ENCODE measurements at places on chromosomes 7 and 10.

- no peak for DNase-seq
These were observed 37.4 kb downstream of the LRRC72 start for GRCh38 chr7:16564023-16564380.

DNA sequence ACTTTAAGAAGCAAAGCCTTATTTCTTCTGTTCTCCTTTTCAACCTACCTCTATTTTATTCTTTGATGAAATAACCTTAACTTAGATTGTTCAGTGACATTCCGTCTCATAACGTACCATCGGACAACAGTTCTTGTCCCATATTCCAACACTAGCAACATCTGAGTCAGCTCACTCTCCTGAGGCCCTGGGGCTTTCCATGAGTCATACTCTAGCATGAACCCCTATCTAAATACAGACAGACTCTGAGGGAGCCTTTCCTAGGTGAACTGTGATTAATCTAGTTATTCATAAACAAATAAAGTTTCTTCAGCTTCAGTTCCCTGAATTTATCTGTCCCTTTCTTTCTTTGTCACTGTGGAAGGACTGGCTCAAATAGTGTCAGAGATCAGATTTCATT is 168.7 kb upstream of the LYZL1 start:
- no peak for DNase-seq

- DNase-seq = no peak
These were observed 21.4 kb downstream of the UBN2 start for GRCh38 chr7:139252451-139252850.

GRCh38 chr7:100696123-100696521 is 2.1 kb upstream of the GIGYF1 start:
- no peak for DNase-seq

- no peak for DNase-seq
These were observed 97.6 kb upstream of the GPR22 start for GRCh38 chr7:107372298-107372697.

GRCh38 chr7:13751766-13752165 is 237.7 kb downstream of the ETV1 start:
- DNase-seq = no peak

- DNase-seq = no peak
These were observed 250.5 kb downstream of the NSUN6 start for GRCh38 chr10:18400906-18401245.

DNA sequence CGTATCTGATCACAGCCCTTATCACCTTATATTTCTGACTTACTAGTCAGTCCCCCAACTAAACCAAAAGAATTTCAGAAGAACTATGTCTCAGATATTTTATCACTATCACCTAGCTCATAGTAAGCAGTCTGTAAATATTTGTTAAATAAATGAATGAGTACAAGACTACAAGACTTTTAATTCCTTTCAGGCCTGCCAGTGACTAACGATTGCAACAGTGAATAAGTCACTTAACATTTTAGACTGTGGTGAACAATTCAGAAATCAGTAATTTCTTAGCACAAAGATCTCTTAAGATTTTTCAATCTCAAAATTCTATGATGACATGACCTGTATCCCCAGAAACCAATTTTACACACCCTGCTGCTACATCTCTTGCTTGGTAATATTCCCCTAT is 162.2 kb downstream of the IMMP2L start:
- DNase-seq = no peak

DNA sequence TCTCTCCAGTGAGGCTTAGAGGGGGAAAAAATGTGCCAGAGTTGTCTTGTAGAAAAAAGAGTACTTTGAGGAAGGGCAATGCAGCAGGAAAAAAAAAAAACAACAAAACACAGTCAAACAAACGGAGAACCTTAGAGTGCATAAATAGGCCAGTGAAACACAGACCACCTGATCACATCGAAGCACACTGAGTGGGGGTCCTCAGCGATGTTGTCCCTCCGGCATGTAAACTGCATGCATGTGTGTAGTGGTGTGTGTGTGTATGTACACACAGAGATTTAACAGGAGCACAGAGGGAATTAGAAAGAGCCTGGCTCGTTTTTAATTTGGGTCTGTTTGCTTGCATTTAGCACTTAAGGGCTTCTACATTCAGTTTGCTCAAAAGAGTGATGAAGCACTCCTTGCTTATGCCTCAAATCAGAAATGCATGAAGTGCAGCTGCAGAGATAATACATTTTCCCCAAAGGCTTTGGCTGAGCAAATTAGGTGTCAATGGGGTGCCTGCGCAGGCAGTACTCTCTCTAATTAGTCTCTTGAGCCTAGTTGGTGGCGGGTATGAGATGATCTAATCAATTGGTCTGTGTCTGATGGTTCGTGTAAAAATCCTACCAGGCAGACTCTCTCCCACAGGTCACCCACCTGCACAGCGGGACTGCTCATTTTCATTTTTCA is 62.7 kb upstream of the FZD1 start:
- no peak for DNase-seq

DNA sequence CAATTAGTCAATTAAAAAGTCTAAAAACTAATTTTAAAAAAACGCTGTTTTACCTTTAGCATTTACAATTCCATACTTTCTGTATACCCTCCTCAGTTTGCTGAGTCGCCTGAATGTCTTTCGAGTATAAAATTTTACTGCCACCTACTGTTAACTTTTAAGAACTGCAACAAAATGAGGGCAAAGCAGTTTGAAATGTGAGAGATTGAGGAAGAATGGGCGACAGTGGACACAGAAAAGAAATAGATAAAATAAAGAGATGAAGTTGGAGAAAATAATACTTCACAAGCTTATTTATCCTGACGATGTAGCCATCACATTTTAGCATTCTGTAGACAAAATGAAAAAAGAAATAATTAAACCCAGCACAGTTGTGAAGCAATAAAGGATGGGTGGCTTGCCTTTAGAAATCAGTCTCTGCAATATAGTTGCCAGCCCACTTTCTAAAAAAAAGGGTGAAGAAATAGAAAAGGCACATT is 110.8 kb upstream of the PTN start:
- no peak for DNase-seq

DNA sequence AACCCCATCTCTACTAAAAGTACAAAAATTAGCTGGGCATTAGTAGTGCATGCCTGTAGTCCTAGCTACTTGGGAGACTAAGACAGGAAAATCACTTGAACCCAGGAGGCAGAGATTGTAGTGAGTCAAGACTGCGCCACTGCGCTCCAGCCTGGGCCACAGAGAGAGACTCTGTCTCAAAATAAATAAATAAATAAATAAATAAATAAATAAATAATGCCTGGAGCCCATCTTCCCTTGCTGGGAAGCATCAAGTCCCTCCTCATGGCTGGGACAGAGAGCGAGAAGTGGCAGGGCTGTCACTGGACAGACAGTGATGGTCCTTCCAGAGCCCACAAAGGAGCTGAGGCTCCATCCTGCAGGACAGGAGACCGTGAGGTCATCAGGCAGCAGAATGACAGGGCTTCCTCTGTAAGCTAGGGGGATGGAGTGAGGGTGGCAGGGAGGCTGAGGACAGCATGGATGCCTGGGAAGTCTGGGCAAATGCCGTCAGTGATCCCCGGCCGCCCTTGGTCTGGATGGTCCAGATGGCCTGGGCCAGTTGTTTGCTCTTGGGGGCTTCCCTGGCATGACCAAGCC is 36.4 kb upstream of the ELN start:
- DNase-seq = no peak

DNA sequence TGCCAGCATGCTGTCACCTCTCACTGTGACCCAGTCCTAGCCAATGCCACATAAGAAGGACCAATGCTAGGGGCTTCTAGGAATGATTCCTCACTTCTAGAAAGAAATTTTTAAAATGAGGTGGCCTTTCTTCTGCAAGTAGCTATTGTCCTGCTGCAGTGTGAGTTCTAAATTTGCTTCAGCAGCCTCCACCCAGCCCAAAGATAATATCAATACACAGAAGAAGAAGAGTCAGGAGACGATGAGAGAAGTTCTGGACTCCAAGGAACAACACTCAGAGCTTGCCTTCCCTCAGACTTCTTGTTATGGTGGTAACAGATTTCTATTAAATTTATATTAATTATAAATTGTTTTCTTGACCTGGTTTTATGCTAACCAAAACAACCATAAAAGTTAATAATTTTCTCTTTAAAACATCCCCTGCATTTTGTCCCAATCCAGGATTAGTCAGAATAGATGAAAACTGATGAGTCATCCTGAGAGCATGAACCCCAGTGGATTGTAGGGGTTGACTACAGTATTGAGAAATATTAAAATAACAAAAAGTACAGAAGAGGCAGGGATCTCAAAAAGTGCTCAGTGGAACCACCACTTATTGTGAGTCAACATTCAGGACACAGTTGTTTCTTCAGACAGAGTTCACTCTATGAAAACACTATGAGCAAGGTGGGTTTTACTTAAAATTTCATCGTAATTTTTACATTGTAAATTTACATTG is 29.6 kb upstream of the AKR1C2 start:
- DNase-seq = no peak

DNA sequence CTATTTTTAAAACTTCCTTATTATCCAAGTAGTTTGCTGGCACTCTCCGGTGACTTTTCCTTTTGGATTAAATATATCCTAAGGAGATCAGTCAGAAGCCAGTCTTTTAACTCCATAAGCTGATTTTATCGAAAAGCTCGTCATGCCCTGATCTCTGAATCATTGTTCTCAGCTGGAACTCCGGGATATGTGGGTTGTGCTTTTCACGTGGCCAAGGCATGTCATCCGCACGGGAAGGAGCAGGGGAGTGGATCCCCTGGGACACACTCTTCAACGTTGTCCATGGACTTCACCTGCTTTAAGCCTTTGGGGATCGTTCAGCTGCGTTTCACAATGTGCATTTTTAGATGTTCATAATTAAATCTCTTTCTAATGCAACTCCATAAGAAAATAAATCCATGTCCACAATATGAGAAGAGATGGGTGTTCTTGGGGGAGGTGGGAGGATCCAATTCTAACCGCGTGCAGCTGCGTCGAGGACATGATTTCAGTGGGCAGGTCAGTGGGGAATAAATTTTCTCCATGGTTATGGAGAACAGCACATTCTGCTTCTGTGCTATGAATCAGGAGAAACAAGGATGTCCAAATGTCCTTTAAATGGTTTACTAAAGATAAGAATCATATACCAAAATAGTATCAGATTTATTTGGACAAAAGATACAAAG is 229.5 kb upstream of the ADARB2 start:
- no peak for DNase-seq

- no peak for DNase-seq
These were observed 191.7 kb downstream of the SEMA3E start for GRCh38 chr7:83457022-83457892.

DNA sequence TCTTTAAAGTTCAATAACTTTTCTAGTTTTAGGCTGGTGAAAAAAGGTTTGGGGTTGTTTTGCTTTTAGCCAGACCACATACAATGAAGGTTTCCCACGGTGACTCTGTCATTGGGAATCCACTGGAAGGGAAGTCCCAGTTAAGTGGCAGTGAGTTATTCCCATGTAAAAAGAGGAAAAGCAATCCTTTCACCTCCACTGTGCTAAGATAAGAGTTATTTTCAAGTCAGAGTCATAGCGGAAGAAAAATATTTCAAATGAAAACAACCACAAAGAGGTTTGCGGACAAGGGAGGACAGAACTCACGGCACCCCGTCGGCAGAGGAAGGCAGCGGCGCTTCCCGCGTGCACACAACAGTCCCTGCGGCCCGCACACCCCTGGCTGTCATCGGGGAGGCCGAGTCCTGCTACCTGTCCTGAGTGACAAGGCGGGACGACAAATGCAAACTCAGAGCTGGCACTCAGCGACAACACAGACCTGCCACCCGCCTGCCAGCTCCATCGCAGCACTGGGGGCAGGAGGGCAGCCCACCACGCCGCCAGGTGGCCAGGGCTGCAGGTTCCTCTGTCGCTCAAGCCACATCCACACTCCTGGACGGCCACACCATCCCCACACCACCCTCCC is 9.3 kb upstream of the PAPOLB start:
- no peak for DNase-seq

GRCh38 chr10:42734536-42734935 is 48.1 kb upstream of the BMS1 start:
- no peak for DNase-seq

- no peak for DNase-seq
These were observed 33.4 kb downstream of the INPP5A start for GRCh38 chr10:132570771-132571649.

- no peak for DNase-seq
These were observed 666 bp downstream of the HNRNPF start for GRCh38 chr10:43408331-43408709.

- DNase-seq = no peak
These were observed 52.8 kb upstream of the FIGNL1 start for GRCh38 chr7:50502947-50503346.

GRCh38 chr7:128810473-128810872 is 18.7 kb downstream of the CCDC136 start:
- DNase-seq = no peak

GRCh38 chr10:43262902-43263466 is 3.9 kb downstream of the RASGEF1A start:
- DNase-seq = no peak

DNA sequence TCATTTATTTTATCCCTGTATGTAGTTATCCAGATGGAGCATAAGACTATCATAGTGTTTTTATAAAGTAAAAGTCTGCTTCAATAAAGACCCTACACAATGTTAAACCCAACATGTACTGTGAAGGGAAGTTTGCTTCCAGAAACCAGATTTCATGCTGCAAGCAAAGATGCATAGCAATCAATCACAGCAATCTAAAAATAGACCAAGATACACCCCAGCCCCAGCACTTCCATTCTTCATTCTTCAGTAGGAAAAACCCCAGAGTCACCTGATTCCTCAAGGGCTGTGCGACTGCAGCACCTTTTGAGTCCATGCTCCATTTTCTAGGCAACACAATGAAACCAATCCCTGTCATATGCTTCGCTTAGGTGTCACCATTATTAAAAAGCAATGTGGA is 66.9 kb upstream of the PDE1C start:
- no peak for DNase-seq

Data from activated CD4-positive, alpha-beta T cell treated with anti-CD3 and anti-CD28 coated beads, Interleukin-2, amount 50 U/mL, for 48 hours (primary cell).